ENCODE measurements at places on chromosomes 4 and X.
A peak's percentile ranks its signal among the peaks of the same experiment; 100 is the strongest.

DNA sequence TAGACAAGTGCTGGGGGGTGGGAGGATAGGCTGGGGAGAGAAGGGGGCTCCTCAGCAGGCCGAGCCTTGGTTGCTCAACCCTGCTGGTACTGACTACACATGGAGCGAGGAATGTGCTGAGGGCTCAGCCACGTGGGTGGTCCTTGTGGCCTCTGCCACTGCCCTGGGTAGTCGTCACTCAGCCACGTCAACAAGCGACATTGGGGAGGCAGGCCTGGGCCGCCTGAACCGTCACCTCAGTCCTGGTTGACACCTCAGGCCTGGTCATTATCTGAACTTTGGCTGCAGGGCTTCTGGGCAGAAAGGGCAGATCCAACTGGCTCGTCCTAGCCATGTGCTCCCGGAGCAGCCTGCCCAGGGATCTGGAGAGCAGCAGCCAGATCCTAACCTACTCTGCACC, 62.7 kb upstream of the GDPD2 start:
- no peak for DNase-seq

- DNase-seq, result no peak
Measured at GRCh38 chr4:176793060-176793605, 411 bp upstream of the VEGFC start.

DNA sequence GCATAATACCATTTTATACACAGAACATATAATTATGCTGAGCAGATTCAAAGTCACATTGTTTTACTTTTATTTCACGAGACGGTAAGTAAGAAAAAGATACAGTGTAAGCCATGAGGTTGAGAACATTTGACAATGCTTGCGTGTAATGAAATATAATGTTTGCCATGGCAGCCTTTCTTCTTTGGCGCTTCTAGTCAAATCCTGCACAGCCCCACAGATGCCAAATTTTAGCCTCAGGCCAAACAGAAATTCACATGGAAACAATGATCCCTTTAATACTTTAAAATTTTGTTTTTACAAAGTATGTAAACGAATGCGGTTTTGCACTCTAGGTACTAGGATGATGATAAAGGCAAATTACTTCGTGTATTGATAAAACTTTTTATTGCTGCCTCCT, 502.7 kb upstream of the SMIM31 start:
- DNase-seq, result no peak

DNA sequence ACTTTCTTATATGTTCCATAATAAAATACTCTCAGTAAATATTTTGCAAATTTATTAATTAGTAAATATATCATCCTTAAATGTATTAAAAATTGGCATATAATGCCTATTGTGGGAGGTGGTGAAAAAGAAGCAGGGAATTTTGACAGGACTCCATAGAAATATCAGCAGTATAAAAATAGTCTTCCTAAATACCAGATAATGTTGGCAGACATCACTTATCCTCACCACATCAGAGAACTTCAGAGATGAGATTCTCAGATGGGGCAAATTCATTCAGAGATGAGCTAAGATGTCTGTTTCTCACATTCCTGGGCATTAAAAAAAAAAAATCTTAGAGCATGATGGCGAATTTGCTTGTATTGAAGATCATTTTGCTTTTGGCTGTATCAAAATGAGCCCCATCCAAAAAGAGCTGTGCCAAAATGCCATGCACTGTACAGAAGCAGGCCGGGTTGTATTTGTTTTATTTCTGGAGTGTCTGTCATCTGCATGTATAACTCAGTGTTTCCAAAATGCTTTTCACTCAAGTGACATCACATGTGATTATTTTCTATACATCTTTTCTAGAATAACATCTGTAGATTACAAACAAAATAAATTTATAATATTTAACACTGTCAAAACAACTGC, 41.7 kb downstream of the ATP8A1 start:
- DNase-seq, result no peak

DNA sequence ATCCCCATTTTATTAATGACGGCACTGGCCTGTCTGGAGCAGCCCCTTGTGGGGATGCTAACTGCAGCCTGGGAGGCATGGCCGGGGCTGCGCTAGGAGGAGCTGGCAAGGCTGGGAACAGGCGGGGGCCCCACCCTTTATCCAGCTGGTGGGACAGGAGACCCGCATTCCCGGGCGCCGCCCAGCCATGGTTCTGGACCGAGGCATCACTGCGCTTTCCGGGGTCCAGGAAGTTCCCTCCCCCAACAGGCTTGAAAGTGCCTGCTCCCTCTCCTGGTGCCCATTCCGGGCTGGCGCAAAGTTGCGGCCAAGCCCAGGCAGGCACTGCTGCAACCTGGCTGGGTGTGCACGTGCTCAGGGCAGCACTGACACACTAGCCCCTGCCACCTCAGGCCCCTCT, 124.5 kb downstream of the PARM1 start:
- no peak for DNase-seq

GRCh38 chr4:47031751-47032404, 511 bp downstream of the GABRB1 start:
- DNase-seq, result peak; percentile 9

- DNase-seq, result no peak
Measured at GRCh38 chr4:87166296-87166854, 54.0 kb downstream of the KLHL8 start.

DNA sequence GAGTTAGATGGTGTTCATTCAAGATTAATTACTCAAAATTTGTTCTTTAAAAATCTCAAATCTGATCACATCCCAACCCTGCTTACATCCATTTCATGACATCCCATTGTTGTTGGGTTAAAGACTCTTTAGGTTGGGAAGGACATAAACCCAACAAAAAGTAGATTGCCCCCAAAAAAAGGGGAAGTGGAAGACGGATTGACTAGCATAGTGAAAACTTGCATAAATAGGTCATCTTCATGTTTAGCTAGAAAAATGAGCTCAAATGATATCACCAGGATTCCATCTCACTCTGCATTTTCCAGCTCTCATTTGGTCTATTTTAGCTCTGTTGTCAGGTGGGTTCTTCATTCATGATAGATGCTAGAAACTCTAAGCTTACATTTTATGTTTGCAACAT, 18.5 kb upstream of the TET2 start:
- DNase-seq, result no peak

- DNase-seq, result no peak
Measured at GRCh38 chrX:125646195-125646594, 326.5 kb downstream of the TEX13C start.

DNA sequence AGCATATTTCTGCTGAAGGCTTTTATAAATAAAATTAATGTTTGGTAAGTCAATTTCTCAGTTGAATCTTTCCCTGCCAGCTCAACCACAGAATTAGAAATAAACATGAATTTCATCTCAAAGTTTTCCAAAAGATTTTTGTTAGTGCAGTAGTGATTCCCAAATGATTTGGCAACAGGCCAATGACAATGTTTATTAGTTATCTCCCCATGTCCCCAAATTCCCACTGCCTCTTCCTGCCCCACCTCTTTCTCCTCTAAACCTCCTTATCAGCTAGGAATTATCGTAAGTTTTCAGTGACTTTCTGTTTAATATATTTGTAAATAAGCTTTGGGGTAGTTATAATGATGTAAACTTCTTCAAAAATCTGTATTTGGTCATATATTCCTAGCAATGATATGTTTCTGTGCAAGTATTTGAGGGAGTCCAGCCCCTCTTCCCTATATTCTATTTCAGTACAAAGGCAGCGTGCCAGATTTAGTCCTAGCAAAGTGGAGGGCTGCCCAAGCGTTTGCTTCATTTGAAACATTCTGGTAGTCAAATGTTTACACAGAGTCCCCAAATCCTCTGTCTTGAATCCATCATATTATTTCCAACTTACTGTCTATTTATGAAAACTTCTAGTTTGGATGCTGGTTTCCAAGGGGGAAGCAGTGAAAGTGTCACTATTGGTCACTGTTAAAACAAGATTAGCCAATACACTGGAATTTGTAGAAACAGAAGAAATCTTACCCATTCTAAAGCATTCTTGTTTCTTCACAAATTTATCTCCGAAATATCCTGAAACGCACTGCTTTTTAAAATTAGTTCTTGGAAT, 33.7 kb upstream of the ANKRD50 start:
- no peak for DNase-seq

- peak; percentile 39 for DNase-seq
Measured at GRCh38 chrX:136028383-136028984, 43.2 kb downstream of the SLC9A6 start.

DNA sequence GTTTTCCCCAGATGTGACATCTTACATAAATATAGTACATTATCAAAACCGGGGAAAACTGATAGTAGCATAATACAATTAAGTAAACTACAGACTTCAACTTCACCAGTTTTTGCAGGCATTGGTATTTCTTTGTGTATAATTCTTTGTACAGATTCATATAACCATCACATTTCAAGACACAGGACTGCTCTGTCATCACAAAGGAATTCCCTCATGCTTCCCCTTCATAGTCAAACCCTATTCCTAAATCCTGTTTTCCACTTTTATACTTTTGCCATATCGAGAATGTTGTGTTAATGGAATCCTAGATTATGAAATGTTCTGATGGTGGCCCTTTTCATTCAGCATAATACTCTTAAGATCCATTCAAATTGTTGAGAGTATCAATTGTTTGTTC, 36.0 kb downstream of the STIM2 start:
- no peak for DNase-seq

GRCh38 chr4:112290341-112290740, 4.6 kb upstream of the TIFA start:
- DNase-seq, result no peak

DNA sequence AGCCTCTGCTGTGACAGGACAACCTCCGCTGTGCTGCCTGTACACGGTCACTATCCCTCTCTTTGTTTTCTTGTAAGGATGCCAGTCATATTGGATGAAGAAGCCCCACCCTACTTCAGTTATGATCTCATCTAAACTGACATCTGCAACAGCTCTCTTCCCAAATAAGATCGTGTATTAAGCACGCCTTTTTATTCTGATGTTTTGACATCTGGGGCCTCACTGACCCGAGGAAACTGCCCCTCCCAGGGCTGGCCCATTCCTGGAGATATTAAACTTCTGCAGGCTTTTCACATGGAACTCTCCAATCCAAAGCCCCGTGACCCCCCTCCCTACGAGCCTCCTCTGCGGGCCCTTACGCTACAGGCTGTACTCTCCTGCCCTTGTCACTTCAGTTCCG, 232.0 kb downstream of the ARHGAP10 start:
- no peak for DNase-seq

DNA sequence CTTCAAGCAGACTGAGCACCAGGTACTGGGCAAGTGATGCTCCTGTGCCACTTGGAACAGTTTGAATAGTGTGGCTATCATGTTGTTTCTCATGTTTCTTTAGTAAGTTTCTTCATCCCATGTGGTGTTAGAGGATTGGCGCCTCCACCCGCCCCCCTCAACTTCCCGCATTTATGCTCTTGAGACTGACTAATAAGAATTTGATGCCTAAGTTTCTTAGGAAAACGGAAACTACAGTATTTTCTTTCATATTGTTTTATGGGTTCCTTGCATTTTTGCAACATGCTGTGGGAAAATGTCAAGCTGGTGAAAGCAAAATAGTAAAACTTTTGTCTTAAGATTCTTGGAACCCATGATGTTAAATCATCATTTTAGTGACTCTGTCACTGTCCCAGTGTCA, 101.2 kb upstream of the SLC4A4 start:
- DNase-seq, result no peak

DNA sequence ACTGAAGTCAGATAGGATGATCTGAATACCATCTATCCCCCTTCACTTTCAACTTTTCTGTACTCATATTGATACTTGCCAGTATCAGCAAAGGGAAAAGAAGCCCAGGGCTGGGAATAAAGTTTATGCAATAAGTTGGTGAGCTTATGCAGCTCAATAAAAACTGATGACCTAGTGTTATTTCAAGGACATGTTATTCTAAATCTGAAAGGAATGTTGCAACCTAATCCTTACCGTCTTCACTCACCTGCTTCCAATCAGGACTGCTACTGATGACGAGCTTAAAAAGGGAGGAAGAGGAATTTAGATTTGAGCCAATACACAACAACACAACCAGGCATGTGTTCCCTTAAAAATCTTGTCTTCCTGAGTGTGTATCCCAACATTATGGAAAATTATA, 419.9 kb downstream of the SPRY1 start:
- no peak for DNase-seq

- no peak for DNase-seq
Measured at GRCh38 chrX:43939187-43939926, 33.8 kb downstream of the NDP start.

- DNase-seq, result no peak
Measured at GRCh38 chrX:1215123-1215823, 2.8 kb upstream of the CRLF2 start.

DNA sequence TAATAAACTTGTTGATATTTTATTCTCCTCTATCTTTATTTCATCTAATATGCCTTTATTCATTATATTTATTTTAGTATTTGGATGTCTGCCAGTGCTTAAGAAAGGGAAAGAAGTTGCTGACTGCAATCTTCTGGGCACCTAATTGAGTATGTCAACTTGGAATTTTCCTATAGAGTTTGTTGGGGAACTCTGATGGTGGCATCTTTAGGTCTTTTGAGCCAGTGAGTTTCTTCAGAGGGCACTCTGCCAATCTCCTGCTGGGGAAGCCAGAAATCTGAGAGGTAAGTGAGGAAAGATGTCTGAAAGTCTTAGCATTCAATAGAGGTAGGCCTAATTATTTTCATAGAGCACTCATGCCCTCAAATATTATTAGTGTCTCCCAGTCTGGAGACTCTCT, 475.0 kb downstream of the GABRG1 start:
- no peak for DNase-seq

GRCh38 chrX:151762802-151763201, 28.3 kb downstream of the CNGA2 start:
- DNase-seq, result no peak

GRCh38 chr4:165877286-165877685, 4.2 kb downstream of the TLL1 start:
- DNase-seq, result no peak

DNA sequence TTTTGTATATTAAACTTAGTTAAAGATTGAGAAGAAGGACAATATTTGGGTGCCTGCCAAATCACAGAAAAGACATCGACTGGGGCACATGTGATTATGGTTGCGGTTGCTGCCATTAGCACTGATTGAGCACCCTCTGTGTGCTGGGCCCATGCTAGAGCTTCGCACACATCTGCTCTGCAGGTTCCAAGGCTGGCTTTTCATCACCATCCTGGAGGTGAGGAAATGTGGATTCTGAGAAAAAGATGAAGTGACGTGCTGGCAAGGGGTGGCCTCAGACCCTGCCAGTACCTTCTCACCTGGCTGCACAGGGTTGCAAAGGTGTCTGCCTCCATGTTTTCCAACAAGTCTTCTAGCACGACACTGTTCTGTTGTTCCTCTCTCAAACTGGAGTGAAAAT, 134.0 kb downstream of the EVC2 start:
- DNase-seq, result no peak

- no peak for DNase-seq
Measured at GRCh38 chr4:60562334-60562733, 637.8 kb upstream of the ADGRL3 start.

- no peak for DNase-seq
Measured at GRCh38 chr4:1399508-1400190, 6.6 kb downstream of the NKX1-1 start.

DNA sequence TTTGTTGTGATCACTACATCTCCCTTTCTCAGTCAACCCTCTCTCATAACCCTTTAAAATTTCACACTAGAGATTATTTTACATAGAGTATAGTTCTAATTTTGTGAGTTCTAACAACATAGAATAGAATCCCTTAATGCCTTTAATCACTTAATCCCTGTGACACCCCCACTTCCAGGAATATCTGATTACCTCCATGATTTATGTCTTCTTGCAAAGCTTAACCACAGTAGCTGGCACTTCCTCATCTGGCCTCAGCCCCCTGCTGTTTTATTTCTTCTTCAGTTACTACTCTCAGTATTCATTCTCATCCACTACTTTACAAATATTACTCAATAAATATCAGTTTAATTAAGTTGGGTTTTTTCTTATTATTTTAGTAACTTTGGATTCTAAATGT, 340.9 kb downstream of the CENPC start:
- DNase-seq, result no peak

Measured in central memory CD4-positive, alpha-beta T cell (primary cell).